ENCODE measurements at places on chromosomes 2 and 18.
A peak's percentile ranks its signal among the peaks of the same experiment; 100 is the strongest.

- DNase-seq, result no peak
These were observed 537 bp upstream of the ZC3H15 start for GRCh38 chr2:186485576-186485870.

- peak; percentile 89 for DNase-seq
These were observed 44.8 kb downstream of the ASAP2 start for GRCh38 chr2:9251154-9252001.

DNA sequence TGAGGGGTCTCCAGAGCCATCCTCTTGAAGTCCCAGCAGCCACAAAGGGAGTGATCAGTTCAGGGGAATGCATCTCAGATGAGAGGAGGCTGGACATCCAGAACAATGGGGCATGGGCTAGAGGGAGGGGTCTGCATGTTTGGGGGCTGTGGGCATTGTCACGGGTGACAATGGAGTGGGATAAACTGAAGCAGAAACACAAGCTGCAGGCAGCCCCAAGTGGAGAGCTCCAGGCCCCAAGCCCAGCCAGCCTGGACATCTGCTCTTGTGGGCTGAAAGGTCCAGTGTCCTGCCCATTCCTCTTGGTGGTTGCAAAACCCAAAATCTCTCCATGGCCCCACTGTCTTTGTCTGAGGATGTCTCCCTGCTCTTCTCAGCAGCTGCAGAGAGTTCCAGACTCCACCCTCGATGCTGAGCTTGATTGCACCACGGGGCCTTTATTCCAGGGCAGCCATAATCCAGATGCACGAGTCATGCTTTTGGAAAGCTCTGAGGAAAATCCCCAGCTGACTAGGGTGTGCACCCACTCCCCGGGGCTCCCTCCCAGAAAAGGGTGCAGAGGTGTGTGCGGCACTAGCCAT is 149.4 kb downstream of the TNS1 start:
- peak; percentile 84 for DNase-seq

GRCh38 chr2:143802871-143803650 is 673.8 kb downstream of the ARHGAP15 start:
- DNase-seq, result no peak

DNA sequence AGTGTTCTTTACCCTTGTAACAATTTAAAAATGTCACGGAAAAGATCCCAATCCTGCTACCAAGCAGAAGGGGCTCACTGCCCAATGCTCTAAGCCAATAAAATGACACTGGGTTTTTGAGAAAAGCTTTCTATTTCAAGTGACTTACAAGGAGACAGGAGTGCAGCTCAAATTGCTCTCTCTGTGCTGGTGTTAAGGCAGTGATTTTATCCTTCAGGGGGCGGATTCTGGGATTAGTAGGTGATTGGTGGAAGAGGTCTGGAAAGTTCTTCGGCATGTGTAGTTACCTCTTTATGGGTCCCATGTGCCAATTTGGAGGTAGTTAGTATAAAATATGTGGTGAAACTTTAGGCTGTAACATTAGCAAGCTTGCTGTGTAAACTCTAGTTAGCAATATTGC is 27.4 kb upstream of the MCM6 start:
- no peak for DNase-seq

DNA sequence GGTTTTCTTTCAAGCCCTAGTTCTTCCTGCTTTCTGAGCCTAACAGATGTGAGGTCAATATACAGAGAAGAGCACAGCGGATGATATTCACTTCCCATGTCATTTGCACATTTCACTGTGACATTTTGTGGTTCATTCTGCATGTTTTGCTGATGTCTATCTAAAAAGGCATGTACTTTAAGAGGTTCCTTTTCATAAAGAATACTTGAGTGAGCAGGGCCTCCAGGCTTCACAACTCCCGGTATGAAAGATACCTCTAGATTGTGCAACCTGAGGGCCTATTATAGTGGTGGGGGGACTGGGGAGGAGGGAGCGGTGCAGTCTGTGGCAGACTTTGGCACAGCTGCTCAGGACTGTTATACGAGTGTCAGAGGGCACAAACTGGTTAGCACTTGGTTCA is 54.6 kb downstream of the CPO start:
- DNase-seq, result no peak

GRCh38 chr2:100246163-100247145 is 75.8 kb downstream of the LONRF2 start:
- peak; percentile 32 for DNase-seq

Data from AG20443 (cell line).